ENCODE measurements at places on chromosomes 6 and 20.

DNA sequence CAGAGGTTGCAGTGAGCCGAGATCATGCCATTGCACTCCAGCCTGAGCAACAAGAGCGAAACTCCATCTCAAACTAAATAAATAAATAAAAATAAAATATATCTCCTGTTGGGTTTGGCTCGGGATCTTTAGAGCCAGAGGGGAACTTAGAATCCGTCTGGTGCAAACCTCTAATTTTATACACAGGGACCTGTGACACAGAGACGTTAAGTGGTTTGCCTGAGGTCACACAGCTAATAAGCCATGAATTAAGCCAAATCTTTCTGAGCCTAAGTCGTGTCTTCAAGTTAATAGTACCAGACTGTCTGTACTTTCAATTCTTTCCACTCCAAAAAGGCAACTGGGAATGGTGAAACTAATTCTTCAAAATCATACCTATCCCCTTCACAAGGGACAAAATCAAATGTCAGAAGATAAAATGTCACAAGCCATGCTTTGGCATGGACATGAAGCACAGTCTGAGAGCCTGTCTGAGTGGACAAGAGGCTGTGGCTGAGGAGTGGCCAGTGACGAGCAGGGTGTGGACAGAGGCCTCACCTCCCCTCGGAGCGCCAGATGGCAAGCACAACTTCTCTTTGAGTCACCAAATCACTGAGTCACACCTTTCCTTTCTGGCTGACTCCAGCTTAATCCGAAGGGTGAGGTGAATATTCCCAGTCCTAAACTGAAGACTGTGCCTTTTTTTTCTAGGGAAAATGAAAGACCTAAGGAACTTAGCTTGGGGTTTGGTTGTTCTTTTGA lies 177.4 kb downstream of the TFAP2A start:
- DNase-seq = no peak

DNA sequence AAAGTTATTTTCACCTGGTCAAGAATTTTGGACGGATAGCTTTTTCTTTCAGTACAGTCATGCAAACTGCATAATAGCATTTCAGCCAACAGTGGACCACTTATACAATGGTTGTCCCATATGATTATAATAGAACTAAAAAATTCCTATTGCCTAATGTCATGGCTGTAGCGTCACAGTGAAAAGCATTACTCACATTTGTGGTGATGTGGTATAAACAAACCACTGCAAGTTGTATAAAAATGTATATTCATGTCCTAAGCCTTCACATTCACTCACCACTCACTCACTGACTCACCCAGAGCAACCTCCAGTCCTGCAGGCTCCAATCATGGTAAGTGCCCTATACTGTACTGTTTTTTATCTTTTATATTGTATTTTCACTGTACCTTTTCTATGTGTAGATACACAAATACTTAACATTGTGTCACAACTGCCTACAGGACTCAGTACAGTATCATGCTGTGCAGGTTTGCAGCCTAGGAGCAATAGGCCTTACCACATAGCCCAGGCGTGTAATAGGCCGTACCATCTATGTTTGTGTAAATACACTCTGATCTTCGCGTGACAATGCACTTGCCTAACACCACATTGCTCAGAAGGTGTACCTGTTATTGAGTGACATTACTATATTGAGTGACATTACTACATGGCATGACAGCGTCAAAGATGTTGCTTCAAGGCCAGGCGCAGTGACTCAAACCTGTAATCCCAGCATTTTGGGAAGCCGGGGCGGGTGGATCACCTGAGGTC lies 17.9 kb downstream of the ABHD12 start:
- DNase-seq = no peak

GRCh38 chr20:17856024-17856564 lies 112.5 kb downstream of the SNX5 start:
- DNase-seq = no peak

GRCh38 chr6:162203287-162203686 lies 524.3 kb downstream of the PRKN start:
- DNase-seq = no peak

- peak; percentile 83 for DNase-seq
Measured at GRCh38 chr6:168718821-168719475, 278.0 kb downstream of the SMOC2 start.

- no peak for DNase-seq
Measured at GRCh38 chr20:62771396-62772102, 24.7 kb upstream of the MRGBP start.

DNA sequence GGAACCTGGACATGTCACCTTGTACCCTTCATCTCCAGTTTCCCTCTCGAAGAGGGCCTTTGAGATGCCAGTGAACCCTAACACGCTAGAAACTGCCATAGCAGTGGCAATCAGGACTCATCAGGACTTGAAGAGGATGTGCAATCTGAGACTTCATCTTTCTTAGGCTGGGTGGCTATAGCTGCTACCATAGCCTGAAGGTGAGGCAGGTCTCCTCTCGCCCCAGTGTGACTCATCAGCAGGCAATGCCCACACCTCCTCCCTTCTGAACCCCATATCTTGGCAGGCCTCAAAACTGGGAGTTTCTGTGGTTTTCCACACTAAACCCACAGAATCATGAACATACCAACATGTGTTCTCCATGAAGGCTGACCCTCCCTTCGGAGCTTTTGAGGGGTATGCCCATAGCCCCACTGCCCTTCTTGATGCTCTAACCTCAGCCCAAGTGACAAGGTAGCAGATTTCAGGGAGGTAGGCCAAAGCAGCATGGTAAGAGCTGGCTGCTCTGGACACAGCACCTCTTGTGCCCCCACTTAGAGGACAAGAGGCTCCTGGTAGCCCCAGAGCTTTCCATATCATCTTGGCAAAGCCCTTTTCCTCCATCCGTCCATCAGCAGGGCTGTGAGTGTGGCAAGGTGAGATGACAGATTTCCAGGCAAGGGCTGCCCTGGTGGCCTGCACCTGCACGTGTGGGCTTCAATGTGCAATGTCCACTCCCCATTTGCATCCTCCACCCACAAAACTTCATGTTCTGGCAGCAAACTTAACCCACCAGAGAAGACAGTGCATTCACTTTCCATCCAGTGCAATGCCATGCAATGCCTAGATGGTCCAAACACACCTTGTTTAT lies 2.6 kb downstream of the BLCAP start:
- DNase-seq = no peak

DNA sequence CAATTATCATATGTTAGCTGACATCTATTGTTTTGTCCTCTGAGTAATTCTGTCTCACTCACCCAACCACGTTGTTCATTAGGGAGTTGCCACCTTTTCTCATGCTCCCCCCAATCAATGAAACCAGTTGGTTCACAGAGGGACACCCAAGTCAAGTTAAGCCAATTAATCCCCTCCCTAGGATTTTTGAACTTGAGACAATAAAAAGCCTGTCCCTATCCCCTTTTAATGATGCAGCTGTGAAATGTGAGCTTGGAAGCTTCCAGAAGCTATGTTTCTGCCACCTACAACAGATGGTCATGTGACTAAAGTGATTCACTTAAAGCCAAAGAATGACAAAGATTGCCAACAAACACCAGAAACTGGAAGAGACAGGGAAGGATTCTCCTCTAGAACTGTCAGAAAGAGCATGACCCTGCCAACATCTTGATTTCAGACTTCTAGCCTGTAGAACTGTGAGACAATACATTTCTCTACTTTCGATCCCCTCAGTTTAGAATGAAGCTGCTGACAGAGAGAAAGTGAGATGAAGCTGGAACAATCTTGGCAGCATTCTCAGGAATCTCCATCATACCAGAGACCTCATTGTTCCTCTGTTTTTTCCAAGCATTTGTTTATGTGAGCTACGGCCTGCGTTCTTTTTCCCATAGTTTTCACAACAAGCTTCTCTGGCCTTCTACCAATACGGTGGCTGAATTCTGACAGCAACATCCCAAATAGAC lies 57.8 kb upstream of the TPD52L1 start:
- DNase-seq = no peak

DNA sequence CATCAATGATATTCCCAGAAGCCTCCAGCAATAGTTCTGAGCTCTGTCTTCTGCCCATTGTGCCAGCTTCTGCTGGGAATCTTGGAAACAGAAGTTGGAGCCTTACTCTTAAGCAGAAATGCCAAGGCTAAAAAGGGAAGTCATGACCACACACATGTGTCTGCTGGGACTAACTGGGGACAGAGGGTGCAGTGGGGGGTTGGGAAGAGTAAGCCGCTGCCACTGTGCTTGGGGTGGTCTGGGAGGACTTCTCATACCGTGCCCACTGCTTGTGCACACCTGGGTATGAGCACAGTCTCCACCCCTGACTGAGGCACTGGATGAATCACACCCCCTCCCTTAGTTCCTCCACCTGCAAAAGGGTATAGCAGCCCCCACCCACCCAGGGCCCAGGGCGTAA lies 90.7 kb downstream of the CDC5L start:
- no peak for DNase-seq

- no peak for DNase-seq
Measured at GRCh38 chr6:90144396-90144795, 152.2 kb downstream of the BACH2 start.

- no peak for DNase-seq
Measured at GRCh38 chr6:120965814-120966213, 368.5 kb downstream of the TBC1D32 start.

DNA sequence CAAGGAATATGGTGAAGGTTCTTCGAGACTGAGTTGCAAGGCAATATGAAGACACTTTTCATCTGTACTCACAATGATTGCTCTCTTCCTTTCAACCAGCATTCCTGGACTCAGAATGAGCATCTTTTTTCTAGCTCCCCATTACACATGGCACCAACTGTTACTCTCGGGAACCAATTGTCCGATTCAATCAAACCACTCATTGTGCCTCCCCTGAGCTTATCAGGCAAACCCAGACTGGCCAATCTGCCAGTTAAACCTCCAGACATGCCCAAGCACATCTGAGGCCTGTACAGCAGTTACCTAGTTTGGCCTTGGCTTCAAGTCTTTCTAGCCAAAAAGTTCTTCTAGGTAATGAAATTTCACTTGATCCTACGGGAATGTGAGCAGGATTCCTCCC lies 164.1 kb downstream of the ID4 start:
- DNase-seq = no peak

DNA sequence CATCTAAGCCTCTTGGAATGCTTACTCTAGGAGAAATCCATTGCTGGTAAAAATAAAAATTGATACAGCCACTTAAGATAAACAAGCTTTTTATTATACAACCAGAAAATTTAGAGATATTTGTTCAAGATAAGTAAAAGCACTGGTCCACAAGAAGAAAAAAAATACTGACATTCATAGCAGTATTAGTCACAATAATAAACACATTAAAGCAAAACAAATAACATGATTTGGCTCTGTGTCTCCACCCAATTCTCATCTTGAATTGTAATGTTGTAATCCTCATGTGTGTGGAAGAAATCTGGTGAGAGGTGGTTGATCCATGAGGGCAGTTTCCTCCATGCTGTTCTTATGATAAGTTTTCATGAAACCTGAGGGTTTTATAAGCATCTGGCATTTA lies 1093.5 kb upstream of the ADGRB3 start:
- DNase-seq = no peak

- no peak for DNase-seq
Measured at GRCh38 chr20:49508435-49509199, 26.1 kb upstream of the KCNB1 start.

GRCh38 chr6:155409391-155409790 lies 46.2 kb downstream of the NOX3 start:
- DNase-seq = no peak

DNA sequence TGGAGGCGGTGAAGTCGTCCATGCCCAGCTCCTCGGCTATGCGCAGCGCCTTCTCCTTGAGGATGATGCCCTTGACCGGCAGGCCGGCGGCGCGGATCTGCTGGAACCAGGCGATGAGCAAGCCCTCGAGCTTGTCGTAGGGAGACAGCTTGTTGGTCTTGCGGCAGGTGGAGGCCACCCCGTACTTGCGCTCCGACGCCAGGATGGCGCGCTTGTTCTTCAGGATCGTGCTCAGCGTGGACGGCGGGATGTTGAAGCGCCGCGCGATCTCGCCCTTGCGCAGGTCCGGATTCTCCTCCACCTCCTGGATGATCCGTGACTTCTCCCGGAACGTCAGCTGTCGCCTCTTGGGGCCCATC lies 435 bp downstream of the CENPB start:
- no peak for DNase-seq

GRCh38 chr6:147283460-147283859 lies 79.2 kb downstream of the STXBP5 start:
- DNase-seq = no peak

- DNase-seq = no peak
Measured at GRCh38 chr6:132865364-132865763, 51.0 kb downstream of the RPS12 start.

GRCh38 chr6:122609881-122610689 lies at the start of gene PKIB:
TSS of gene PKIB (plus strand) at chr6:122610405. CDS start at chr6:122717795, 107,390 bp downstream.
- no peak for DNase-seq

- no peak for DNase-seq
Measured at GRCh38 chr6:86888301-86888700, 49.0 kb upstream of the HTR1E start.

GRCh38 chr6:169665289-169665688 lies 36.5 kb downstream of the WDR27 start:
- DNase-seq = no peak

DNA sequence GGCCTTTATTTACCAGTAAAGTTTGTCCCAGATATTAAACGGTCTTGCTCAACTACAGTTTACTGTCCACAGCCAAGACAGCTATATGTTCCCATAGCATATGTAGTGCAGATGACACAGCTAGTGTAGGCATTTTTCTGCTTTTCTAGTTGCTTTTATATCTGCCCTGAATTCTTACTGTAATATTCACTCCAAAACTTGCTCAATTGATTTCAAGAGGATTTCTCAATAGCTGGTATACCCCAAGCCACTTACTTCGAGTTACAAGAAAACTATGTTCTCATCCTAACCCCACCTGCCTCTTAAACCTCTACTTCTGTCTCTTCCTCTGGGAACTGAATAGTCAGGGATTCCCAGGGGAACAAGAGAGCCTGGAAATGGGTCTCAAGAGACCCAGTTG lies 18.9 kb upstream of the ROS1 start:
- DNase-seq = no peak

DNA sequence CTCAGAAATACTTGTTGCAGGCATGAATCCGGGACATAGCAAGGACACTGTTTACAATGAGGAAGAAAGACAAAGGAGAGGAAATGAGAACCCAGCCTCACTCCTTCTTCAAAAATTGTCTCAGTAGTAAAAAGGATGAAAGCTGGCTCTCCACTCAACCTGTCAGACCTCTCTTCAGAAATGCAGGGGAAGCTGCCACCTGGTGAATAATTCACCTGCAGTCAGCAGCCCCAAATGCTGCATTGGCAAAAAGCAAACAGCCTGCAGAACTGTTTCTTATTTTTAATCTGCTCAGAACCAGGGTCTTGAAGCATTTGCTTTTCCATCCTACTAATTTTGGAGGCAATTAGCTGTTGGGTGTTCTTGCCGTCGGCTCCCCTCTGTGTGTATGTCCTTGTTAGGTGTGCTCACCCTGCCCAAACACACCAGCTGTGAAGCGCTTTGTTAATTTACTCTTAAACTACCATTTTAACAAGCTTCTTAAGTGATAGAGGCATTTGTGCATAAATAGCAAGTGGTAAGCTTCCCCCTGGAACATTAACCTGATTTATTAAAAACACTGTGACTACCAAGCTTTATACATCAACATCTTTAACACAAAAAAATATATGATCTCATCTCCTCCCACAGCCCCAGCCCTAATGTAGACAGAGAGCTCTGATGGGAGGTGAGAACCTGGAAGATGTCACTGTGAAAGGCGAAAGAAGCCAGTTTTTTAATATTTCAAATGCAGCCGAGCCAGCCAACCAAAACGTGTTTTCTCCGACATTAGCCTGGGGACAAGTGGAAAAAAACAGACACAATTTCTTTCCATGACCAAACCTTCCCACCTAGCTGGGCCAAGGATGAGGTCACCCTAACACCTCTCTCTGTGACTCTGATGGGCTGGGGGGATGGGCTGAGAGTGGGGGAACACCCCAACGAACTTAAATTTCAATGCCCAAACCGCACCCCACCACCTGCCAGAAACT lies 451.0 kb upstream of the SULF2 start:
- no peak for DNase-seq

GRCh38 chr6:30769853-30770524 lies 25.6 kb upstream of the IER3 start:
- DNase-seq = no peak

All from vagina (tissue), 2 donors.